ENCODE measurements at places on chromosomes 5 and 9. TPM values are rescaled to one million over a fixed set of nuclear protein-coding genes. Genes with fewer than 3 reads are reported as not detected.

GRCh38 chr9:70034271-70034711, 9.4 kb upstream of the MAMDC2 start:
- DNase-seq: no peak
- no peak overlapping the region for H3K27ac ChIP-seq
- no peaks in the 10 kb centered on the region for H3K4me1 ChIP-seq
- no peak overlapping the region for H3K4me3 ChIP-seq
- peaks cover 5% of the 10 kb centered on the region for H3K36me3 ChIP-seq

DNA sequence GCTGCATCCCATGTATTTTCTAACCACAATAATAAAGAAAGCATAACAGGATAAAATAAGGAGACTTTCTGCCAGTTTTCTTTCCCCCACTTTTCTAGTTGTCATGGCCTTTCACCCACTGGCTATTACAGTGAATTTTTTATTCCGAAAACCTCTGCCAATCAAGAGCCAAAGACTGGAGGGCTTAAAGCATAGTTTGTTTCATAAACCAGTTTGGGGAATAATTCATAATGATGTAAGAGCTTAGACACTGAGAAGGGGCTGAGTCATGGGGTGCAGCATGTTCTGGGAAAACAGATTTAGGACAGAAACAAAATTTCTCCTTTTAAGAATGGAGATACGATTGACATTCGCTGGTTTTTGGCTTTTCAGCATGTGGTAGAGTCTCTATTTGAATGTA, 4.4 kb upstream of the GLIPR2 start:
- no peak overlapping the region for H3K4me3 ChIP-seq
- H3K36me3 ChIP-seq: no peaks in the 10 kb centered on the region
- DNase-seq: no peak
- peaks cover 7% of the 10 kb centered on the region for H3K4me1 ChIP-seq

GRCh38 chr5:170633235-170634081, 129.6 kb downstream of the KCNIP1 start:
- no peak for DNase-seq
- H3K36me3 ChIP-seq: no peaks in the 10 kb centered on the region
- peaks cover 18% of the 10 kb centered on the region for H3K4me1 ChIP-seq

- H3K4me1 ChIP-seq: no peaks in the 10 kb centered on the region
- H3K36me3 ChIP-seq: no peaks in the 10 kb centered on the region
- no peak overlapping the region for H3K4me3 ChIP-seq
- no peak overlapping the region for H3K27ac ChIP-seq
- DNase-seq: no peak
- peaks cover 8% of the 10 kb centered on the region for H3K27me3 ChIP-seq
These were observed 48.2 kb upstream of the SARDH start for GRCh38 chr9:133786371-133786753.

DNA sequence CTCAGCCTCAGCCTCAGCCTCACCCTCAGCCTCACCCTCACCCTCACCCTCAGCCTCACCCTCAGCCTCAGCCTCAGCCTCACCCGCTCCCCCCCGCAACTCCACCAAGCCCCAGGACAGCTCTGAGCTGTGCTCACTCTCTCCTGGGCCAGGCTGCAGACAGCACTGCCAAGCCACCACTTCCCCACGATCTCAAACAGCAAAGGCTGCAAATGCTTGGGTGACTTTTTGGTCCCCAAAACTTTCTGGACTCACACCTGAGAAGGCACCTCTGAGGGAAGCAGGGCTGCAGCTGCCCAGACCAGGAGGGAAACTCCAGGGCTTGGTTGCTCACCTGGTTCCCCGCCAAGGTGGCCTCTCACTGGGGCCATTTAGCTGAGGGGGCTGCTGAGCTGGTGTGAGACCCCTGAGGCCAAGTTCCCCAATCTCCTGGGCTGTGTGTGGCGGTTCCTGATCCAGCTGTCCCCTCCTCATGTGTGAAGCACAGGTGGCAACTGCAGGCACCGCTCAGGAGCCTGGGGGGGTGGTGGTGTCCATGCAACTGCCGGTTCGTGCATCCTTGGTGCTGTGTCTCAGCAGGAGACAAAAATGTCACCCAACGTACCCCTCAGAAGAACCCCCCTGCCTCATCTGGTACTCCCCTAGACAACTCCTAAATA, 17.8 kb downstream of the MRPL36 start:
- H3K4me1 ChIP-seq: peaks cover 15% of the 10 kb centered on the region
- H3K27me3 ChIP-seq: peaks cover 14% of the 10 kb centered on the region
- DNase-seq: no peak
- no peak overlapping the region for H3K4me3 ChIP-seq
- H3K27ac ChIP-seq: no peak overlapping the region

- H3K36me3 ChIP-seq: peaks cover 3% of the 10 kb centered on the region
- no peak for DNase-seq
- no peaks in the 10 kb centered on the region for H3K27me3 ChIP-seq
- H3K27ac ChIP-seq: no peak overlapping the region
These were observed 452.3 kb upstream of the PTGER4 start for GRCh38 chr5:40227366-40227765.

DNA sequence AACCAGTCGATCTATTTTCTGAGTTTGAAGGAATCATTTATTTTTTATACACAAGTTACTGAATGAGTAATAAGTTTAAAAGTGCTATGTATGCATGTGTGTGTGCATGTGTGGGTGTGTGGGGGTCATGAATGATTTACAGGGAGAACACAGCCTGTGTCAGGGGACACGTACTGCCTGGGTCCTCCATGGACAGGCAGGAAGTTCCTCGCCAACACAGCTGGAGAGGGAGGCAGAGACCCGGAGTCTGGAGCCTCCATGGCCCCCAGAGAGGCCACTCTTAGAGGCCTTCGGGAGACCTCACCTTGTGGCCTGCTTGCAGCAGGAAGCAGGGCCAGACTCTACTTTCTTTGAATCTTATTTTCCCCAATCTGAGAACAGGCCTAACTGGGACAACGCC, 144.7 kb downstream of the GABBR2 start:
- peaks cover 8% of the 10 kb centered on the region for H3K27me3 ChIP-seq
- no peaks in the 10 kb centered on the region for H3K36me3 ChIP-seq
- DNase-seq: no peak

- H3K36me3 ChIP-seq: peaks cover 9% of the 10 kb centered on the region
- H3K4me1 ChIP-seq: peaks cover 62% of the 10 kb centered on the region
- H3K27me3 ChIP-seq: no peaks in the 10 kb centered on the region
- no peak for DNase-seq
- no peak overlapping the region for H3K4me3 ChIP-seq
- H3K27ac ChIP-seq: peak overlapping the region; percentile 15
These were observed 14.1 kb downstream of the MARCHF6 start for GRCh38 chr5:10367579-10367978.

- no peak overlapping the region for H3K4me3 ChIP-seq
- no peak for DNase-seq
- H3K4me1 ChIP-seq: no peaks in the 10 kb centered on the region
- H3K27ac ChIP-seq: no peak overlapping the region
These were observed 18.3 kb upstream of the ASS1 start for GRCh38 chr9:130426467-130426773.

DNA sequence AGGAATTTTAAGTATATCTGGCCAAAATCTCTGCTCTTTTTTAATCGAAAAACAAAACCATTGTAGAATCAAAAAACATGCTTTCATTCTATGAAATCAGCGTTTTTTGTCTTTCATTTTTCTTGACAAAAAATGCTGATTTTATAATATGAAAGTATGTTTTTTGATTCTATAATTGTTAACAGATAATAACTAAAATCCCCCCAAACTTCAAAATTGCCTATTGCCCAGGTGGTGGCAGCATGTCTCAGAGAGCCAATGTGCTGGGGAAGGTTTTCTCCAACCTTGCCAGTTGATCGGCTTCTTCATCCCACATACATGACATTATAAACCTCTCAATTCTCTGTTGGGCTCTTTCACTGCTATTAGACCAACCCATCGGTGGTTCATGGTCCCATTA, 5.1 kb upstream of the SMIM15 start:
- DNase-seq: no peak
- H3K4me3 ChIP-seq: no peak overlapping the region
- no peaks in the 10 kb centered on the region for H3K36me3 ChIP-seq
- H3K27me3 ChIP-seq: no peaks in the 10 kb centered on the region
- peaks cover 14% of the 10 kb centered on the region for H3K4me1 ChIP-seq

DNA sequence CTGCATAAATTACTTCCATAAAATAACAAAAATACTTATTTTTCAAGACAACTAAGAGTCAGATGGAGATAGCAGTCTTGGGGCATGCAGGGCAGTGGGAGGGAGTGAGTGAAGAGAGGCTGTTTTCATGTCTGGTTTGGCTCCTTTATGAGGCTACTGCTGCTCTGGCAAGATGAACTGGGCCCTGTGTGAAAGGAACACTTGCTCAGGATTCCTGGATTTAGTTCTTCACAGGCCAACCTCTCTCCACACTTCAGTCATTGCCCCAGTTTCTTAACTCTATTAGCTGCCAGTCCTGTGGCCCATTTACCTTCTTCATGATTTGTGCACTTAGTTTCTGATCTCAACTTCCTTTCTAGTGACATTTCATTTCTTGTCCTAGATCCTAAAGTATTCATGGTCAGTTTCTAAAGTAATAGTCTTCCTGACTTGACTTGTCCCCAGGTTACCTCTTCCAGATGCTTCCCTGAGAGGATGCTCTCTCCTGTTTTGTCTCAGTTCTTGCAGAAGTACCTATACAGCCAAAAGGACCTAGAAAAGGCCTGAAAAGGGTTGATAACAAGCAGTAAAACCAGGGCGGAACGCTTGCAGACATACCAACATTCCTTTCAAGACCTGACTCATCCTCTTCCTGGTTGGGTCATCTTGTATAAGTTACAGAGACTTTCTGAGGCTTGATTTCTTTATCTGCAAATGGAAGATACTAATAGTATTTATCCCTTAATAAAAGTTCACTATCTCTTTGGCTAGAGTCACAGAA, 77.0 kb upstream of the ZFAND5 start:
- H3K36me3 ChIP-seq: no peaks in the 10 kb centered on the region
- H3K27ac ChIP-seq: peak overlapping the region; percentile 3
- H3K4me1 ChIP-seq: peaks cover 34% of the 10 kb centered on the region
- H3K4me3 ChIP-seq: no peak overlapping the region
- no peak for DNase-seq
- H3K27me3 ChIP-seq: peaks cover 12% of the 10 kb centered on the region

DNA sequence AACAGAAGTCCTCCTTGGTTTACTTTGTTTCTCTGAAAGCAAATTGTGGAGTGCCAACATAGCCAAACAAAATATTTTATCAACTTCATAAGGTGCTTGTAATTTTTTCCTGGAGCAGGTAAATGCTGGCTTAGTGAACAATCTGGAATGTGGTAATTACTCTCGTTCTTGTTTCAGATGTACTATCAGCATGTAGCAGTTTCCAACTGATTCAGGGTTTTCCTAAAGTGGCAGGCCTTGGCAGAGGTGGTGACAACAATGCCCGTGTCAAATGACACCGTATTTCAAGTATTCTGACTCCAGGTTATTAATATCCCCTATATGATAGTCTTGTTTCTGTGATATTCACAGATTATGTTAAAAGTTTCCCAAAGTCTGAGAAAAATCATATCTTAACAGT, 1.2 kb downstream of the C9orf72 start:
- H3K27me3 ChIP-seq: no peaks in the 10 kb centered on the region
- H3K4me1 ChIP-seq: peaks cover 24% of the 10 kb centered on the region
- H3K27ac ChIP-seq: peak overlapping the region; percentile 95
- no peak for DNase-seq

GRCh38 chr5:93280518-93280917, 300.5 kb downstream of the NR2F1-AS1 start:
- no peaks in the 10 kb centered on the region for H3K4me1 ChIP-seq
- H3K27me3 ChIP-seq: no peaks in the 10 kb centered on the region
- H3K4me3 ChIP-seq: no peak overlapping the region
- no peak for DNase-seq

- peaks cover 19% of the 10 kb centered on the region for H3K27me3 ChIP-seq
- H3K36me3 ChIP-seq: no peaks in the 10 kb centered on the region
- no peak overlapping the region for H3K4me3 ChIP-seq
- no peaks in the 10 kb centered on the region for H3K4me1 ChIP-seq
These were observed 91.0 kb downstream of the FREM1 start for GRCh38 chr9:14819183-14819582.

GRCh38 chr9:137136261-137136880, 2.6 kb upstream of the GRIN1 start:
- H3K27me3 ChIP-seq: peaks cover 54% of the 10 kb centered on the region
- H3K36me3 ChIP-seq: no peaks in the 10 kb centered on the region
- no peak for DNase-seq
- H3K4me3 ChIP-seq: no peak overlapping the region
- peaks cover 11% of the 10 kb centered on the region for H3K4me1 ChIP-seq

- H3K36me3 ChIP-seq: no peaks in the 10 kb centered on the region
- no peak overlapping the region for H3K27ac ChIP-seq
- H3K27me3 ChIP-seq: peaks cover 56% of the 10 kb centered on the region
- DNase-seq: no peak
- H3K4me1 ChIP-seq: no peaks in the 10 kb centered on the region
These were observed 31.1 kb downstream of the SV2C start for GRCh38 chr5:76114179-76114851.

DNA sequence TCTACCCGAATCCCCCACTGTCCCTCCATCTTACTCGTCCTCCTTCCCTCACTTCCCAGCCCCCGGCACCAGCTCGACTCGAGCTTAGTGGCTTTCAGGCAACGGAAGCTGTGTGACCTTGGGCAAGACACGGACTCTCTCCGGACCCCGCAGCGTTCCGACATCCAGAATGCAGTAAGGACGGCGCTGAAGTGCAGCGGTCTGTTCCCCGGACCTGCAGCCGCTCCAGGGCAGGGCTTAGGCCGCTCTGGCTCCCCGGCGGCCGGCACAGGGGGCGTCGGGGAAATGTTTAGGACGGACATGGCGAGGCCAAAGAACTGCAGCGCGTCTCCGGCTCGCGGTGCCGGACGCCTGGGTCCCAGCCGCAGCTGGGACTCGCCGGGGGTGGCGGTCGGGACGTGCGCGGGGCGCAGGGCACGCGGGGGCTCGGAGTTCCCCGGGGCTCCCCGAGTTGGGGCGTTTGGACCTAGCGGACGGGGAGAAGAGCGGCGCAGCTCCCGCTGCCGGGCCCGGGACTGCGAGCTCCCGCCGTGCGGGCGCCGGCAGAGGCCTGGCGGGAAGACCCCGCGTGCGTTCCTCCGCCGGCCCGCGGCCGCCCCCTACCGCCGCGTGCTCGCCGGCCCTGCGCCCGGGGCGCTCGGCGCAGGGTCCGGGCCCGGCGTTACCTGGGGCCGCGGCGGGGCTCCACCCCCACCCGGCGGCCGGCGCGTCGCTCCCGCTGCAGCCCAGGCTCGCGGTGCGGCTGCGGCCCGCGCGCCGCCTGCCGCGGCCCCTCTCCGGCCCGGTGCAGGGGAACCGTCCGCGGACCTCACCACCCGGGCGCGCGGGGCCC, 5.6 kb upstream of the RNF44 start:
- H3K27me3 ChIP-seq: no peaks in the 10 kb centered on the region
- H3K27ac ChIP-seq: peak overlapping the region; percentile 82

DNA sequence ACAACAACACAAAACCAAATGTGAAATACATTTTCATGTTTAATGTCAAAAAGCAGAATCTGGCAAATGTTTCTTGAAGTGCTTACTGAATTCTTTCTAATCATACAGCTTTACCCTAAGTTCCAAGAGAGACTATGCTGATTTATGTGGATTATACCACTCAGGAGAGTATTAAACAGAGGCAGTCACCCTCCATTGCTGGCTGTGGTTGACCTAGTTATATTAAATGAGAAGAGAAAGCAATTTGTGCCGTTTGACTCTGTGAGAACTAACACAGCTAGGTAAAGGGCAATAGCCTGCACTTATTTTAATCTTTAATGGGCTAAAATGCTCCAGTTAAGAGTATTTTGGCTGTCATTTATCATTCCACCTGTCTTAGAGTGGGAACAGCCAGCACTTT, 62.6 kb downstream of the ELL2 start:
- no peak overlapping the region for H3K27ac ChIP-seq
- DNase-seq: no peak
- peaks cover 16% of the 10 kb centered on the region for H3K36me3 ChIP-seq

Gene C9orf50
- total RNA-seq: 0.31 TPM

Gene SCGB3A2
- total RNA-seq: not detected

Gene HTR1A
- total RNA-seq: not detected

Gene BTNL3
- total RNA-seq: 0.16 TPM

Gene PCDHB2
- not detected for total RNA-seq

Gene SLC2A6
- 2.6 TPM for total RNA-seq
